ENCODE measurements at places on chromosomes 1 and 21. TPM values are rescaled to one million over a fixed set of nuclear protein-coding genes. Genes with fewer than 3 reads are reported as not detected.
A peak's percentile ranks its signal among the peaks of the same experiment; 100 is the strongest.

DNA sequence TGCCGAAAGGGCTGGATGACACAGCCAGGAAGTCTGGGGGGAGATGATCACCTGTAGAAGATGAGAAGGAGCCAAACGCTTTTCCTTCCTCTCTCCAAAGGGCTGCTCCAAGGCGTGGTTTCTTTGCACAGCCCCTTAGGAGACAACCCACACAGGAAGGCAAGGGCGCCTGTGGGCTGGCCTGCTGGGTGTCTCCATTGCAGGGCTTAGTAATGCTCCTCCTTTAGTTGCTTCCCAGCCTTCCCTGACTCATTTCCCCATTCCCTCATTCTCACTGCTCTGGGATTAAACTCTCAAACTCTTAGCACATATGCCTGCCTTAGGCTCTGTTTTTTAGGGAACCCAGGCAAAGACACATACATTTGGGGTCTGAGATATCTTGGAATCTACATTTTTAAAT lies 1.7 kb upstream of the CLCA1 start:
- H3K27me3 ChIP-seq = no peaks in the 10 kb centered on the region
- peak; percentile 37 for DNase-seq
- no peaks in the 10 kb centered on the region for H3K36me3 ChIP-seq
- no peak overlapping the region for H3K4me3 ChIP-seq

- no peak overlapping the region for H3K4me3 ChIP-seq
- H3K4me1 ChIP-seq = no peaks in the 10 kb centered on the region
- no peak overlapping the region for H3K27ac ChIP-seq
- DNase-seq = no peak
Measured at GRCh38 chr1:211099393-211099792, 34.6 kb downstream of the KCNH1 start.

DNA sequence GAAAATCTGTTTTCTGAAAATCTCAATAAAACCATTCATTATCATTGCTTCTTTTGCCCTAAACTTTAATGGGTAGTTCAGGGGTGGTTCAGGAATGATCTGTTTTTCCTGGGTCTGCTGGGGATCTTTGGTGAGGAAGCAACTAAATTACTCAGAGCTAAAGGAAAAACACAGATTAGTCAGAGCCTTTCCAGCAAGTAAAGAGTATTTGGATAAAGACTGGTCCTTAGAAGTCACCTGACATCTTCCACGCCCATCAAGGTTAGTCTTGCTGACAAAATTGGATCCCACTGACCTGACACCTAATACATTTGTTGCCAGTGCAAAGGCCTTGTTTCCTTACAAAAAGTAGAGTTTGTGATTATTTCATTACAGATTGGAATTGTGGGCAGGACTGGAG lies 24.2 kb downstream of the HSPA13 start:
- no peak for DNase-seq
- H3K4me3 ChIP-seq = no peak overlapping the region
- H3K27ac ChIP-seq = no peak overlapping the region
- no peaks in the 10 kb centered on the region for H3K27me3 ChIP-seq
- no peaks in the 10 kb centered on the region for H3K4me1 ChIP-seq

FBXO44 gene
- 16.3 TPM for total RNA-seq

GRCh38 chr1:1087351-1088028 lies 13.4 kb upstream of the RNF223 start:
- H3K4me3 ChIP-seq = no peak overlapping the region
- H3K27me3 ChIP-seq = no peaks in the 10 kb centered on the region
- H3K4me1 ChIP-seq = no peaks in the 10 kb centered on the region
- DNase-seq = peak; percentile 83
- no peaks in the 10 kb centered on the region for H3K36me3 ChIP-seq

GRCh38 chr1:52482326-52483004 lies 70.4 kb downstream of the TUT4 start:
- no peaks in the 10 kb centered on the region for H3K4me1 ChIP-seq
- no peaks in the 10 kb centered on the region for H3K27me3 ChIP-seq
- H3K4me3 ChIP-seq = no peak overlapping the region
- H3K36me3 ChIP-seq = peaks cover 3% of the 10 kb centered on the region

DNA sequence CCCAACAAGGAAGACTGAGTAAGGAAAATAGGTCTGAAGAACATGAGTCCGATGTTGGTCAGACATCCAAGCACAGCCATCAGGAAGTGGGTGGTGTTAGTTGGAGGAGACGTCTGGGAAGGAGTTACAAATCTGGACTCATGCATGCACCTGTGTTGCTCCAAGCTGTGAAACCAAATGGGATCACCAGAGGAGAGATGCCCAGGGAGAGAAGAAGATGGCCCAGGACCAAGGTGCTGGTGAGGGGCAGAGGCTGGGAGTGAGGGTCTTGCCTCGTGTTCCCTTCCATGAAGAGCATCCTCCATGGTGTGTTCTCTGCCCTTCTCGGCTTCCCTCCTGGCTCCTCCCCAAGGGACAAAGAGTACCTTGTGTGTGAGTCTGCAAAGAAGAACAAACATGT lies 405.6 kb downstream of the NPHP4 start:
- no peaks in the 10 kb centered on the region for H3K27me3 ChIP-seq
- H3K4me1 ChIP-seq = no peaks in the 10 kb centered on the region
- no peak overlapping the region for H3K27ac ChIP-seq
- DNase-seq = no peak
- no peak overlapping the region for H3K4me3 ChIP-seq
- H3K36me3 ChIP-seq = no peaks in the 10 kb centered on the region

PDE9A gene
- not detected for total RNA-seq

DNA sequence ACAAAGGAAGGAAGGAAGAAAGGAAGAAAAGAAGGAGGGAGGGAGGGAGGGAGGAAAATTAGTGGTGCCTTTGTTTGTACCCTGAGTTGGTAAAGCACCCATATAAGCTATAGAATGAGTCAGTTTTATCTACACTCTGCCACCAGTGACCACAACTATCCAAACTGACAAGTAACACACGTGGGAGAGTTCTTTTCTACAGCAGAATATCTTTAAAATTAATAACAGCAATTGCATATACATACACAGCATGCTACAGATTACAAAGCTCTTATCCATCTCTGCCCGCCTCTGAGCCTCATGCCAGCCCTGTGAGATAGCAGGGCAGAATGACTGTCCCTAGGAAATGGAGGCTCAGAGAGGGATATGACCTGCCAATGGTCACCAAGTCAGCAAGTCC lies 20.3 kb downstream of the CDCP2 start:
- H3K27me3 ChIP-seq = no peaks in the 10 kb centered on the region
- peaks cover 5% of the 10 kb centered on the region for H3K4me1 ChIP-seq
- H3K36me3 ChIP-seq = no peaks in the 10 kb centered on the region
- no peak overlapping the region for H3K27ac ChIP-seq

ANKRD65 gene
- total RNA-seq = 1.2 TPM

GRCh38 chr1:170351366-170351946 lies 180.5 kb upstream of the GORAB start:
- no peak overlapping the region for H3K4me3 ChIP-seq
- H3K4me1 ChIP-seq = no peaks in the 10 kb centered on the region
- DNase-seq = no peak
- no peak overlapping the region for H3K27ac ChIP-seq
- H3K36me3 ChIP-seq = no peaks in the 10 kb centered on the region

DIO1 gene
- not detected for total RNA-seq

RCC2 gene
- 61.9 TPM for total RNA-seq

- no peaks in the 10 kb centered on the region for H3K27me3 ChIP-seq
- H3K27ac ChIP-seq = no peak overlapping the region
- no peaks in the 10 kb centered on the region for H3K4me1 ChIP-seq
- no peak overlapping the region for H3K4me3 ChIP-seq
- DNase-seq = no peak
- H3K36me3 ChIP-seq = no peaks in the 10 kb centered on the region
Measured at GRCh38 chr21:40386981-40387747, 459.8 kb downstream of the DSCAM start.

DNA sequence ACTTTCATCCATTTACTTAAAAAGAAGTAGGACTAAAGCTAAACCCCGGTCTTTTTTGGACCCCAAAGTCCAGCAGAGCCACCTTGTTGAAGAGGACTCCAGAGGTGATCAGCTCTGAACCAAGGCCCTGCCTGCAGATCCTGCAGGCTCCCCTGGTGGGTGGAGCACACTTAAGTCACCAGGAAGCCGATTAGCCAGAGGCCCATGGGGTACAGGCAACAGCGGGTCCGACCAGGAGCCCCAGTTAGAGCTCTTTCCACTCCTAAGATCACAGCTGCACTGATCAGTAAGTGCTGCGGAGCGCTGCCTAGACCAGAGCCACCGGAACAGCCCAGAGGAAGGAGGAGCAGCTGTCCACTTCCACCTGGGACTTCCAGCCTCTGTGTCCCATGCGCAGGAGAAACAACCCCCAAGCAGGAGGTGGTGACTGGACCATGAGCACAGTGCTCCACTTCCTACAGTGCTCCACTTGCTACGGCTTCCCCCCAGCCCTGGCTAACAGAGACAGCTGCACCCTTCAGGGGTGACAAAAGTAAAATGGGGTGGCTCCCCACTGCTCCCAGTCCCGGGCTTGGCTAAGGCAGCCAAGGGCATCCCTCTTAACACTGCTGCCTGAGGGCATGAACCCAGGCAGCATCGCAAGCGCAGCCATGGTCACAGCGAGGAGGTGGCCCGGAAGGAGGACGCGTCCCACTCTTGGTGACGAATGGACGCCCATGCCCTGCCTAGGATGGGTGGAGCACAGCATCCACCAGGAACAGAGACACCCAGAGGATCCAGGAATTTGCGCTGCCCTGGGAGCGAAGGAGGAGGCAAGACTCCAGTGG lies 58.0 kb downstream of the NPHP4 start:
- no peak overlapping the region for H3K27ac ChIP-seq
- H3K36me3 ChIP-seq = peaks cover 12% of the 10 kb centered on the region
- DNase-seq = peak; percentile 71
- H3K4me1 ChIP-seq = peaks cover 19% of the 10 kb centered on the region

GRCh38 chr1:180150982-180151381 lies 3.7 kb upstream of the QSOX1 start:
- peak overlapping the region; percentile 52 for H3K27ac ChIP-seq
- H3K36me3 ChIP-seq = no peaks in the 10 kb centered on the region
- H3K4me1 ChIP-seq = peaks cover 25% of the 10 kb centered on the region
- peak overlapping the region; percentile 37 for H3K4me3 ChIP-seq

PPOX gene
- 15.9 TPM for total RNA-seq

GRCh38 chr21:43902441-43902840 lies 37.4 kb downstream of the AGPAT3 start:
- DNase-seq = peak; percentile 44
- no peaks in the 10 kb centered on the region for H3K4me1 ChIP-seq
- H3K4me3 ChIP-seq = no peak overlapping the region
- H3K27ac ChIP-seq = no peak overlapping the region
- H3K27me3 ChIP-seq = no peaks in the 10 kb centered on the region

DNA sequence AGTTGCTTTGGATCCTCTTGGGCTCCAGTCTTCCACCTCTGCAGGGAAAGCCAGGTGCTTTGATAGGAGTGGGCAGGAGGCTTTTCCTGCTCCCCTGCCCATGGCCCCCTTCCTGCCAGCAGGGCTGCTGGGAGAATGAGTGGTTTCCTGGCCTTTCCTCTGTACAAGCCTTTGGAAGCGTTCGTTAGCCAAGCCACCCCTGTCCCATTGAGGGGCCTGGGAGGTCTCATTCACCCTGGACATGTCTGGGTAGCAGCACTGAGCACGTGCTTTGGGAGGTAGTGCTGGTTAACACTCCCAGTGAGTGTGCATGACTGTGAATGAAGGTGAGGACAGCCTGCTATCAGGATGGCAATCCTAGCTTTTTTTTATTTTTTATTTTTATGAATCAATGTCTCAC lies 118.5 kb upstream of the CACNA1E start:
- no peak overlapping the region for H3K4me3 ChIP-seq
- DNase-seq = no peak
- H3K36me3 ChIP-seq = no peaks in the 10 kb centered on the region
- H3K27ac ChIP-seq = no peak overlapping the region
- no peaks in the 10 kb centered on the region for H3K4me1 ChIP-seq
- no peaks in the 10 kb centered on the region for H3K27me3 ChIP-seq

DNA sequence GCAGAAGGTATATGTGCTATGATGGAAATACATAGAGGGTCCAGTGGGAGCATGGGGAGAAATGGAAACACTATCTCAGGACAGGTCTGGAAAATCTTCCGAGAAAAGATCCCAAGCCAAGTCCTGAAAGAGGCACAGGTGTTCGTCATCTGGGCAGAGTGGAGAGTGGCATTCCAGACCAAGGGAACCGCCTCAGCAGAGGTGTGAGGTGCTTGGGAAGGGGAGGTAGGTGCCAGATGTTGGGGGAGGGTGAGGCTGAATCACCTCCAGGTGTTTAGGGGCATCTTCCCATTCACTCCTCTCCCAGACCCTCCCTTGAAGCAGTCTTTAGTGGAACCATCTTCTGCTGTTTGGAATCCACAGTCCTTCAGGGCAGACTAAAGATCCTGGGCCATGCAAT lies 23.5 kb upstream of the LRRN2 start:
- H3K4me1 ChIP-seq = no peaks in the 10 kb centered on the region
- peaks cover 60% of the 10 kb centered on the region for H3K27me3 ChIP-seq
- H3K36me3 ChIP-seq = no peaks in the 10 kb centered on the region
- DNase-seq = peak; percentile 34

EPHA10 gene
- not detected for total RNA-seq

DNA sequence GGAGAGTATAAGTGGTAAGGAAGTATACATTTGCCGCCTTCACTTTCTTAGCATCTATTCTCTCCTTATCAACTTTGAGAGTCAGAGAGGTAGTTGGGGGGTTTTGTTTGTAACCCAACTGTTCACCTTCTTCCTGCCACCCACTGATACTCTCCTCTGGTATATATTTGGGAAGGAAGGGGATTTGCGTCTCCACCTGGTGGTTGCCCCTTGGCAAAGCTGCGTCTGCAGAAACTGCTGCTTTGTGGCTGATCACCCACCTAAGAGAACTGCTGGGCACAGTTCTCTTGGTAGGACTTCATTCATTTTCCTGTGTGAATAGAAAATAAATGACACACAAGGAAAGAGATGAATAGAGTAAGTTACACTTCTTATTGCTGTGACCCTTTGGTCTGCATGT lies 87.0 kb downstream of the SYT14 start:
- H3K27ac ChIP-seq = no peak overlapping the region
- no peaks in the 10 kb centered on the region for H3K36me3 ChIP-seq
- H3K4me3 ChIP-seq = no peak overlapping the region
- H3K4me1 ChIP-seq = no peaks in the 10 kb centered on the region
- DNase-seq = no peak
- H3K27me3 ChIP-seq = no peaks in the 10 kb centered on the region

- no peak overlapping the region for H3K4me3 ChIP-seq
- H3K27ac ChIP-seq = no peak overlapping the region
- peak; percentile 97 for DNase-seq
- peaks cover 22% of the 10 kb centered on the region for H3K36me3 ChIP-seq
Measured at GRCh38 chr21:43975469-43976098, 36.5 kb upstream of the TRAPPC10 start.

JUN gene
- total RNA-seq = 48.9 TPM

DNA sequence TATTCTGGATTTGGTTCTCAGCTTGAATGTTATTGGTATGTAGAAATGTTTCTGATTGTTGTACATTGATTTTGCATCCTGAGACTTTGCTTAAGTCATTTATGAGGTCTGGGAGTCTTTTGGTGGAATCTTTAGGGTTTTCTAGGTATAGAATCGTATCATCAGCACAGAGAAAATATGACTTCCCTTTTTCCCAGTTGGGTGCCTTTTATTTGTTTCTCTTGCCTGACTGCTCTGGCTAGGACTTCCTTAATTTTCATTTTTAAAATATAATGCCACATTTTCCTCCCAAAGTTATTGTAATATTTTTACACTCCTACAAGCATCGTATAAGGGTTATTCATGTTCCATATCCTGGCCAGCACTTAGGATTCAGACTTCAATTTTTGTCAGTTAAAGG lies 111.1 kb downstream of the FNBP1L start:
- peaks cover 33% of the 10 kb centered on the region for H3K36me3 ChIP-seq
- H3K4me1 ChIP-seq = no peaks in the 10 kb centered on the region
- no peaks in the 10 kb centered on the region for H3K27me3 ChIP-seq
- H3K4me3 ChIP-seq = no peak overlapping the region
- no peak for DNase-seq
- no peak overlapping the region for H3K27ac ChIP-seq

GRCh38 chr1:231040800-231041718 lies 1.0 kb upstream of the FAM89A start:
- H3K36me3 ChIP-seq = no peaks in the 10 kb centered on the region
- H3K27me3 ChIP-seq = peaks cover 15% of the 10 kb centered on the region
- H3K4me1 ChIP-seq = peaks cover 6% of the 10 kb centered on the region

All from osteoblast (primary cell).